ENCODE measurements at places on chromosomes 7 and 10. TPM values are rescaled to one million over a fixed set of nuclear protein-coding genes. Genes with fewer than 3 reads are reported as not detected.
A peak's percentile ranks its signal among the peaks of the same experiment; 100 is the strongest.

- DNase-seq = no peak
Observed at GRCh38 chr10:121138112-121138860, 287.1 kb downstream of the WDR11 start.

GRCh38 chr10:63627396-63627795, 106.2 kb downstream of the REEP3 start:
- no peak for DNase-seq

DNA sequence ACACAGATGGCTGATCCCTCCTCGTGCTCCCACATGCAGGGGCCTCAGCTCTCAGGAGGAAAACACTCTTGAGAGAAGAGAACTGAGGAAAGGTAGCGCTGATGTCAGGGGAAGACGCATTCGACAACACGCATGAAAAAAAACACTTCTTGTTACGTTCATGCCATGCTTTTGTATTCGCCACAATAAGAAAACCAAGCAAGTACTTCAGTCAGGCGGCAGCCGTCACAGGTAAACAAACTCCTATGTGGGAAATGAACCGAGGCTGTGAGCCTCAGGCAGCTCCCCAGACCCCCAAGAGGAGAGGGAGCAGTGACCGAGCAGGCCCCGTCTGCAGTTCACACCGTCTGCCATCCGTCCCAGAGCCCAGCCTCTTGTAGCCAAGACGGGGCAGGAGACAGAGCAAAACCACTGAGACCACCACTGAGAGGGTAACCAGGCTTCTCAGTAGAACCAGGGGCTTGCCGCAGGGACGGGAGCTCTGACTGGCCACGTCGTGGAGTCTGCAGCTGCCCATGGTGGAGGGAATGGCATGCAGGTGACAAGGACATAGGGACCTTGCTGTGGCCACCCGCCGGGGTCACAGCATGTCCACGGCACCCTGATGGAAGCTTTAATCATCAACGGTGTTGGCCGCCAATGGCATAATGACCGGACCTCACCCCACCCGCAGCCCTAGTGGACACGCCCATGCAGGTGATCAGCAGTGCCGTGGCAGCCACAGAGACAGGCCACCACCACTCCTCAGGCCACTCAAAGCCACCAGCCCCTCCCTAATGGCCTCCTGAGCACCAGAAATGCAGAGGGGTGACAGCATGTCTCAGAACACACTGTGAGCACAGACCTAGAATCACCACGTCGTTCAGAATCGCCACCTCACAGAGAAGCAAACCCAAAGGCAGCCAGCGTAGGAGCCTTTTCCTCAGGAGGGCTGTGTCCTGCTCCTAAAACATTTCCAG, 304.3 kb downstream of the PTPRN2 start:
- no peak for DNase-seq

- no peak for DNase-seq
Observed at GRCh38 chr7:127114742-127115265, 137.9 kb downstream of the GRM8 start.

DNA sequence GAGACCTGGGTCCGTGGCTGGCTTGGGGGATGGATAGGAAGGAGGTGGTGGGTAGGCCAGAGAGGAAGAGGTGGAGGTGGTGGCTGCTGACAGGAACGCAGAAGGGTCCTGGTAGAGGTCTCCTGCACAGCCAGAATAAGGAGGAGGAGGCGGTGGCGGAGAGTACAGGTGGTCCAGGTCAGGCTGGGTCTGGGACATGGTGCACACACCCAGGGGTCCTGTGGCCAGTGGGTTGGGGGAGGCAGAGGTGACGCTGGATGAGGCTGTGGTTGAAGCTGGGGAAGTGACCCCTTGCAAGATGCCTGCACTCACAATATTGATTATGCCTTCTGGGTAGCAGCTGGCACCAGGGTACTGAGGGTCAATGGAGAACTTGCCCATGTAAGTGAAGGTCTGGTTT, 2.2 kb downstream of the EGR2 start:
- peak; percentile 47 for DNase-seq

DNA sequence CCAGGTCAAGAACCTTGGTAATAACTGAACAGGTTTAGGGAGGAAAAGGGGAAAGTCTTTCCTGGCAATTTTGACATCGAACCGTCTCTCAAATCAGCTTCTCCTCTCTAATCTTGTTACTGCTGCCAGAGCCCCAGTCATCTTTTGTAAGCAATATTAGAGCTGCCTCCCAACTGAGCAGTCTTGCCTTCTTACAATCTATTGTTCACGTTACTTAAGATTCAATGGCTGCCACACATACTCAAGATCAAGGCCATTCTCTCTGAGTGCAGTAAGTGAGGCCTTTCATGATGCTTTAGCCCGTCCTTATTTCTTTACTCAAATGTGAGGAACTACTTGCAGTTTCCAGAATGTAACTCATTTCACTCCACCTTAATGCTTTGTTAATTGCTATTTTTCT, 12.4 kb downstream of the NET1 start:
- no peak for DNase-seq

GUSB gene
- 63.4 TPM for polyA plus RNA-seq

DNA sequence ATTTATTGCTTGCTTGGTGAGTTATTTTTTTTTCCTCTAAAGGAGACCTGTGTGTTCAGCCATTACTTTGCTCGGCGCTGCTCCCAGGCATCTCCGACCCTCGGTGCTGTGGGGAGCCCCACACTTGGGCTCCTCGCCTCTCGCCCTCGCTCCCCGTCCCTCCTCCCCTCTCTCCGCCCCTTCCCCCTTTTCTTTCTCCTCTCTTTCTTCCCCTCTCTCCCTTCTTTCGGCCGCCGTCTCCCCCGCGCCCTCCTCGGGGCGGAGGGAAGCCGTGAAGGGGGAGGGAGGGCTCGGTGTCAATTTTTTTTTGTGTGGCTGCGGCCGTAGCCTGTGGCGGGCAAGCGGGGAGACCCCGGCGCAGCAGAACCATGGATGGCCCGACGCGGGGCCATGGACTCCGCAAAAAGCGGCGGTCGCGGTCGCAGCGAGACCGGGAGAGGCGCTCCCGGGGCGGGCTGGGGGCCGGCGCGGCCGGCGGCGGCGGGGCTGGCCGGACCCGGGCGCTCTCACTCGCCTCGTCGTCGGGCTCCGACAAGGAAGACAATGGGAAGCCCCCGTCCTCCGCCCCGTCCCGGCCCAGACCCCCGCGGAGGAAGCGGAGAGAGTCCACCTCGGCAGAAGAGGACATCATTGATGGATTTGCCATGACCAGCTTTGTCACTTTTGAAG, 1.1 kb downstream of the AUTS2 start:
- no peak for DNase-seq

TSPAN12 gene
- polyA plus RNA-seq = 44.5 TPM

DNA sequence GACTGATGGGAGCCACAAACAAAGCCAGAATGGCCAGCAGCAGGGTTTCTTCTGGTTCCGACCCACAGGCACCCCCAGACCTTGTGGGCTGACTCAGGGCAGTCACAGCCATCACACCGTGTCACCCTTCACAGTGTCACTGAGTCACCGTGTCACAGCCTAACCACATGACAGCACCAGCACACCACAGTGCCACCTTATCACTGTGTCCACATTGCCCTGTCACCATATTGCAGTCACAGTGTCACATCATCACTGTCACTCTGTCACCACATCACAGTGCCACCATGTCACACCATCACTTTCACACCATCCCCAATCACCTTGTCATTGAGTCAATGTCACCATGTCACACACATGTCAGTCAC, 77.0 kb downstream of the OAT start:
- DNase-seq = no peak

SLC16A9 gene
- 41.8 TPM for polyA plus RNA-seq

DNA sequence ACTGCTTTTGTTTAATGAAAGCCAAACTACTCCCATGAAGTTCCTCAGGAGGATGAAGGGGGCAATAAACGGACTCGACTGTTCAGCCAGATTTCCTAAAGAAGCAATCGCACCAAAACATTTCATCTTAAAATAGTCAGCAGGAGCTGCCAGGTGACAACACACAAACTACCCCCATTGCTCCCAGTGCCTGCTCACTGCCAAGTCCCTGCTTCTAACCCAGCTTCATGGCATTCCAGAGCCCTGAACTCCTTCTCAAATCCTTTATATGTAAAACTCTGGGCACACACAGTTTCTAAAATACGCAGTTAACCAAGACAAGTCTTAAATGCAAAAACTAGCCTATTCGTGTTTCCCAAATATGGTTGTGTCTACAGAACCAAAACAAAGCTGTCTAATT, 110.0 kb downstream of the SORBS1 start:
- DNase-seq = no peak

CAV1 gene
- polyA plus RNA-seq = 339 TPM

DNA sequence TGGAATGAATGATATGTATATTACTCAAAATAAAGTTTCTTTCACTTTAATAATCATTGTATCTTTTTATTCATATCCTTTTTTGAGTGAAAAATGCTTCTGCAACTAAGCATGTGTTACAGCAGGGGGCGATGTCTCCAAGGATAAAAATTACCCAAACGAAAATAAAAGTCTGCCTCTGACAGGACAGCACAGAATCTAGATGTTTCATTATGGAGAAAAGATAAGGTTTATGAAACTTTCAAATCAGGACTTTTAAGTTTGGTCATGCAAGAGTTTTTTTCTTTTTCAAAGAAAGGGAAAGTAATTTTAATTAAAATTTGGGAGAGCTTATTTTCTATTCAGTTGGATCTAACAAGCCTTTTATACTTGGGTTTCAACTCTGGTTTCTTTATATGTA, 48.4 kb downstream of the TES start:
- no peak for DNase-seq

DNA sequence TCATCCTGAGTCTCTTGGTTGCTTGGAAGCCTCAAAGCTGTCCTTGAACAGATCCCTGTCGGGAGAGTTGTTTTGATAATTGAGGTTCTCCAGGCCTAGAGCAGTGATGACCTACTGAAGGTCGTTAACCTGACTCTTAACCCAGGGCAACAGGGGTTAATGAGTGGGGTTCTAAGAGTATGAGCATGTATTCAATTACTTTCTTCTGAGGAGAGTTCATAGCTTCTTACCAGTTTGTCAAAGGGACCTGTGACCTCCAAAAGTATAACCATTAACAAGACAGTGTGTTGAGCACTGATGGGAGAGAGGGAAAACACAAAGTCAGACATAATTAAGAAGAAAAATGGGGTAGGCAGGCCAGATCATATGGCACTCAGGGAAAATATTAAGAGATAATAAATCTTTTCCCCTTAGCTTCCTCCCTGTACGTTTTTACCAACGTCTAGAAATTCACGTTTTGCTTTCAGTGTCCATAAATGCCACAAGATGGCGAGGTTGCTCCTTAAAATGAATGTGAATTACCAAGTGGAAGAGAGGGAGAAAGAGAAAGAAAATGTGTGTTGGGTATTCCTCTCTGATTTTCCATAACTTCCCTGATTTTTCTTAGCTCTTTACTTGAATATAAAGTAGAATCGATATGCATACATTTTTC, 97.6 kb downstream of the SUGCT start:
- no peak for DNase-seq

DNA sequence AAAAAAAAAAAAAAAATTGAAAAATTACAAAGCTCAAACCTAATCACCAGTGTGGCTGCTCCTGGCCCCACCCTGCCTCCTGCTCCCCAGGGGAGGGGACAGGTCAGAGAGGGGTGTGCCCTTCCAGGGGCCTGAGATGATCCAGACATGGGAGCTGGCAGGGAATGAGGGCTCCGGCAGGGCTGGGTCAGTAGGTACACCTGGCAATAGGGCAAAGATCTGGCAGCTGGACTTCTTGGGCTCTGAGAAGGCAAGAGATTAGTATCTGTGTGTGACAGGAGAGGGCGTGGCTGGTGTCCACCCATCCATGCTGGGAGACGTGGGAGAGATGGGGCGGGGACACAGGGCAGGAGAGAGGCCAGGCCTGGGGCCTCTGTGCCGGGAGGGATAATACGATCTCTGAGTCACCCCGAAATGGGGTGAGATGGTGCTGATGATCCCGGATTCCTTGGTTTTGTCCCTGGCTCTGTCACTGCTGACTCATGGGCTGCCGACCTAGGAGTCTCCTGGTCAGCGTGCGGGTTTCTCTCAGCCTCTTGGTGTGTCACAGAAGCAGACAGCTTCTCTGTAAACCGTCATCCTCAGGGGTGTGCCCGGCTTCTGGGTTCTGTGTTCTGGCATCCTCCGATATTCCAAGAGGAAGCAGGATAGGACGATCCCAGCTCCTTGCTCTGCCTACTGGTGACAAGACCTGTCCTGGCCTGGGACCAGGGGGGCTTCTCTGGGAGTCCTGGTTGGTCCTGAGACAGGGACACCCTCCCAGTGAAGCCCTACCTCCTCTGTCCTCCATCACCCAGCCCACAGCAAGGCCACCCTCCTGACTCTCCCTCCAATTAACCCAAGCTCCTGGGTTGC, 8.2 kb upstream of the CLDN4 start:
- no peak for DNase-seq

DNA sequence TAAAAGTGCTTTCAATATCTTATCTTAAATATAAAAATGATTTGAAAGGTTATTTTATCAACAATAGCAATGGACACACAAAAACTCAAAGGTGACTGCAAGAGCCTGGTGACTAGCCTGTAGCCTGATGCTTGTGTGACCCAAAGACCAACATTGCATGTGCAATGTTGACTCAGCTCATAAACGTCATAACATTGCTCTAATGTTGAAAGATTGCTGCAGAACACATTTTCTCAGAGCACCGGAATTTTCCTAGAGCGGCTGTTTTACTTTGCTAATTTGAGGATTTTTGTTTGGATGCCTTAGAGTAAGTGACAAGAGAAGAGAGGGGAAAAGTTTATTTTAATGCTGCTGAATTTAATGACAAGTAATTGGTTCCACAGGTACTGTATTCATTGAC, 107.1 kb downstream of the RAB18 start:
- DNase-seq = no peak

- no peak for DNase-seq
Observed at GRCh38 chr10:110725801-110726630, 81.9 kb downstream of the RBM20 start.

DNA sequence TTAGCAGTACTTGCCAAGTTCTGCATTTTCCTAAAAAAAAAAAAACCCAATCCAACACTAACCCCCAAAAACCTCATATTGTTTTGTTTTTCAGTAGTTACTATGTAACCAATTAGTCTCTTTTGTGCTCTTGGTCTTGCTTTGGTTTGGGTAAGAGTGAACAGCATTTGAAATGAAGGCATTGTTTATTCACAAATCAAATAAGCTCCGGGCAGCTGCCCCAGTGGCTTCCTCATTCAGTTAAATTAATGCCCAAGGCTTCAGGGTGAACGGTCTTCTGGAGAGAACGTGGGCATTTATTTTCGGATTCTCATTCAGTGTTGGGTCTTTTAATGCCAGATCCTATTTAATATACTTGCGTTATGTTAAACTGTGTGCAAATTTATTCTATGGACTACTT, 108.7 kb downstream of the GFRA1 start:
- DNase-seq = no peak

DNA sequence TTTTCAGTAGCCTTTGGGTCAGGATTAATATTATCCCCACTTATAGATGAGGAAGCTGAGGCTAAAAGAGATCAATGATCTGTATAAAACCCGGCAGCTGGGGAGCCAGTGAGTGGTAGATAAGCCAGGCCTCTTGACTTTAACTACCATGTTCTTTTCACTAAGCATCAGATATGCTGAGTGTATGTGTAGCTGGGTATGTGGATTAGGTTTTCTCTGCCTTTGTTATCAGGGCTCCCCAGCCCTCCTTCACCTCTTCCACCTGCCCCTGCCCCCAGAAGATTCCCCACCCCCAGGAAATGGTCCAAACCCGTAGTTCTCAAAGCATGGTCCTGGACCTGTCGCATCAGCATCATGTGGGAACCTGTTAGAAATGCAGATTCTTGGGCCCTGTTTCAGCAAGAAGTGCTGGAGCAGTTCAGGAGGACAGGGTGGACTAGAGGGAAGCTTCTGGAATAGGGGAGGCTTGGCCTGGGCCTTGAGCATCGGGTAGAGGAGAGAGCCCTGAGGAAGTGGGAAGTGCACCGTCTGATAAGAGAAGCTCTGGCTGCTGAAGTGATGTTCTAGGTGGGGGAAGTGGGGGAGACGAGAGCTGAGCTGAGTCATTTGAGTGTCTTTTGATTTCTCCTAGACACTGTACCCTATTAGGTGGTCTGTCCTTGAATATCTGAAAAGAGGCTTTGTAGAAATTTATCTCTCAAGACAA, 101.3 kb downstream of the HIF1AN start:
- no peak for DNase-seq
